ENCODE measurements at places on chromosomes 12 and 14. TPM values are rescaled to one million over a fixed set of nuclear protein-coding genes. Genes with fewer than 3 reads are reported as not detected.

SLC10A1 gene
- total RNA-seq, result not detected

DNA sequence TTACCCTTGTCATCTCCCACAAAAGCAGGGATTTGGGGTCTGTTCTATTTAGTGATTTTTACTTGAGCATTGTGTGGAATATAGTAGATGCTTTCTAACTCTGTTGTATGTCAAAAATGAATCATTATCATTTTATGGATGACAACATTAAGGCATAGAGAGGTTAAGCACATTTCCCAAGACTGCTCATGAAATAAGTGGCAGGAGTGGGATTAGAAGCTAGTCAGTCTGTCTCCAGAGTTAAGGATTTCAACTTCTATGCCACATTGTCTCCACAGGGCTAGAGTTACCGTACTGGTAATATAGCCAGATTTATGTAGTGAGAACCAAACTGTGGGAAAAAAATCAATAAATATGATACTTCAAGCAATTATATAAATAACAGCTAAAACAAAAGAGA lies 170.6 kb upstream of the DCN start:
- H3K36me3 ChIP-seq, result no peaks in the 10 kb centered on the region
- no peak overlapping the region for H3K4me3 ChIP-seq
- no peak for DNase-seq
- H3K27ac ChIP-seq, result no peak overlapping the region

- H3K4me3 ChIP-seq, result no peak overlapping the region
- no peaks in the 10 kb centered on the region for H3K27me3 ChIP-seq
- no peaks in the 10 kb centered on the region for H3K4me1 ChIP-seq
- no peak for DNase-seq
Observed at GRCh38 chr14:101939646-101940170, 24.7 kb upstream of the DYNC1H1 start.

- DNase-seq, result peak; percentile 3
- no peaks in the 10 kb centered on the region for H3K36me3 ChIP-seq
- no peak overlapping the region for H3K4me3 ChIP-seq
- H3K27me3 ChIP-seq, result peaks cover 99% of the 10 kb centered on the region
Observed at GRCh38 chr12:4446335-4446734, 720 bp upstream of the FGF6 start.

TAS2R19 gene
- total RNA-seq, result 3.3 TPM

- H3K36me3 ChIP-seq, result no peaks in the 10 kb centered on the region
- H3K4me1 ChIP-seq, result no peaks in the 10 kb centered on the region
Observed at GRCh38 chr12:24743941-24744793, 204.7 kb downstream of the BCAT1 start.

DNA sequence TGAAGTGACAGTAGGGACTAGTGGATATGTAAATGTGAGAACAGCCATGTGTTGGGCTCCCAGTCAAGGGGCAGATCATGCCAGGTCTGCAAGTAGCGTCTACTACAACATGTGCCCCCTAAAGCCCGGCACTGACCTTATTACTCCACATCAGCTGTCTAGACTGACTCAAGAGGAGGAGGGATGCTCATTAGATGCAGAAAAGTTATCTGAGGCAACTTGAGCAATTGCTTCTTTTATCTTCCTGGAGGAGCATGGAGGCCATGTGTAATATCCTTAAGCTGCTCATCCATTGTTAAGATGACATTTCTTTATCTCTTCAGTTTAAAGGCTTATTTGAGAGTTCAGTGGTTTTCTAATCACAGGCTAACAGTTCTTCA lies 404.7 kb upstream of the FLRT2 start:
- no peak overlapping the region for H3K27ac ChIP-seq

SLC25A47 gene
- not detected for total RNA-seq

TPPP2 gene
- total RNA-seq, result not detected

- no peak overlapping the region for H3K27ac ChIP-seq
- peaks cover 30% of the 10 kb centered on the region for H3K36me3 ChIP-seq
- no peak overlapping the region for H3K4me3 ChIP-seq
Observed at GRCh38 chr12:45986641-45987339, 3.6 kb downstream of the SCAF11 start.

DNA sequence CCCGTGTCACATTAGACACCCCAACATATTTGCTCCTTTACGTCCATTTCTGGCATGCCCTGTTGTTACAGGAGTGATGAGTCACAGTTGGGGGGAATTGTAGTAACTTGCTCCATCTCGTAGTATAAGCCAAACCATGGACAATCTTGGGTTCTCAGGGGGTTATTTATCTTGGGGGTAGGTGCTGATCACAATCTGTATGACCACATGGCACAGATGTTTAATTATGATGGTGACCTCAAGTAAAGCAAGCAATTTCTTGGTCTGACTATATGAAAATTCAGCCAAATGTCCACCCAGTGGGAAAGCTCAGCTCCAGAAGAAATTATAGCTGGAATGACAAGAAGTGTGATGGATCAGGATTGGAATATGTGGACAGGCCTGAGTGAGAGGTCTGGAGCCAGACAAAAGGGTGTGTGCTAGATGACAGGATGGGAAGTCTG lies 32.1 kb upstream of the STON2 start:
- no peak overlapping the region for H3K27ac ChIP-seq
- no peak overlapping the region for H3K4me3 ChIP-seq
- H3K4me1 ChIP-seq, result 0 out of 2 replicates have a peak, but pooled peaks cover 4% of the 10 kb centered on the region
- H3K27me3 ChIP-seq, result no peaks in the 10 kb centered on the region

DNA sequence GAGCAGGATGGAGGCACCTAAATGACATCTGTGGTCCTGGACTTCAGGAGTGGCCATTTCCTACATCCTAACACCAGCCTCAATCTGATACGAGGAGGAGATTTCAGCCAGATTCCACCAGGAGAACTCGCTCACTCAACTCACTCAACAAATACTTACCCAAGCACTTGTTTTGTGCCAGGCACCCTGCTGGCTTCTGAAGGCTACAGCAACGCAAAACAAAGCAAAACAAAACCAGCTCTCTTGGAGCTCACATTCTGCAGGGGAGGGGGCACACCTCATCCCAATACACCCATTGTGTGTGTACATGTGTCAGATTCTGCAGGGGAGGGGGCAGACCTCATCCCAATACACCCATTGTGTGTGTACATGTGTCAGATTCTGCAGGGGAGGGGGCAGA lies 144.8 kb downstream of the PIWIL1 start:
- H3K4me3 ChIP-seq, result no peak overlapping the region
- H3K27ac ChIP-seq, result no peak overlapping the region
- no peaks in the 10 kb centered on the region for H3K36me3 ChIP-seq

DNA sequence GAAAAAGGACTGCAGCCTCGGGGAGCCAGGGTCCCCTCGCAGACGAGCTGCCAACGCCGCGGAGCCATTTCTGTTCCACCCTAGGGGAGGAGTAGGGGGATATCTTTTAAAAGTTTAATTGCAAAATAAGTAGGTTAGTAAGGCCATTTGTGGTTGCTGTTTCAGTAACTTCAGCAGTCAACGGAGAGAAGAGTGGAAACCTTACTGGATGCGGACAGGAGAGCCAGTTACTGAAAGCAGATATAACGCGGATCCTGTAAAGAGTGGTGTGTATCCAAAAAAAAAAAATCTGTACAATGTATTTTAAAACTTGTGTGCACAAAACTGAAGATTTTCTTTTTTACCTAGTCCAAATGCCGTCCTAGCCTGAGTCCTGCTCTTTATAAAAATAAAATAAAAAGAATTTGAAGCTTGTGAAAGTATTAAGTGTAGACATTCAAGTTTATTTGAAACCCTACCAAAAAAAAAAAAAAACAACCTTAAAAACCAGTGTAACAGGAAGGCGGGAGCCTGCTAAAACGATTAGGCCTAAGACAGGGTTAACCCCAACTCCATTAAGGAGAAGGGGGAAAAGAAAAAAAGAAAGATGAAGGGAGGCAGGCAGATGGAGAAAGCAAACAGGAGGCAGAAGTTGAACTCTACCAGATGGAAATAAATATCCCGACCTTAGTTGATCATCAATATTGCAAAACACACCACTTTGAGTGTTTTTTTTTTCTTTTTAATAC lies 1.0 kb upstream of the BTG1 start:
- no peaks in the 10 kb centered on the region for H3K27me3 ChIP-seq
- peak overlapping the region; percentile 86 for H3K4me3 ChIP-seq
- peak overlapping the region; percentile 68 for H3K27ac ChIP-seq

RTN1 gene
- not detected for total RNA-seq

INHBE gene
- total RNA-seq, result 0.73 TPM

KLHL33 gene
- 0.11 TPM for total RNA-seq

GPR137C gene
- 1.2 TPM for total RNA-seq

DNA sequence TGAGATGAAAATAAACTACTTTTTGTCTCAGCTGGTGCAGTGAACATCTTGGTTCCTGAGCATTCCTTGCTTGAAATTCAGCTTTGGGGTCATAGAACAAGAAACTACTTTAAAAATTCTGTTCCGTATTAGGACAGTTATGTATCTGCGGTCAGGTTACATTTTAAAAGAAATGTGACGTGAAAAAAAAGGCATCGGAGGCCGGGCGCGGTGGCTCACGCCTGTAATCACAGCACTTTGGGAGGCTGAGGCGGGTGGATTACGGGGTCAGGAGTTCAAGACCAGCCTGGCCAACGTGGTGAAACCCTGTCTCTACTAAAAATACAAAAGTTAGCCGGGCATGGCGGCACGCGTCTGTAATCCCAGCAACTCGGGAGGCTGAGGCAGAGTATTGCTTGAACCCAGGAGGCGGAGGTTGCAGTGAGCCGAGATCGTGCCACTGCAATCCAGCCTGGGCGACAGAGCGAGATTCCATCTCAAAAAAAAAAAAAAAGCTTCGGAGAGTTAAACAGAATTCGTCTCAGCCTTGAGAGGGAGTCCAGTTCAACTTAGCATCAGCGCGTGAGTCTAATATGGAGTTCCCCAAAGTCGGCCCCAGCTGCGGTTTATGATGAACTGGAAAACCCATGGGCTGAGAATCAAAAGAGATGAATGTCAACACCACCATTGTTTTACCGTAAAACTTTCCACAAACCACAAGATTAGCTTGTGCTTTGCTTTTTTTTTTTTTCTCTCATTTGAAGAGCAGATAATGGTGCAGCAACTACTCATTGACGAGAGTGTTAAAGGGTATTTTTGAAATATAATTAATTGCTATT lies 2.1 kb upstream of the SLC2A13 start:
- H3K27me3 ChIP-seq, result no peaks in the 10 kb centered on the region
- H3K36me3 ChIP-seq, result no peaks in the 10 kb centered on the region
- H3K27ac ChIP-seq, result no peak overlapping the region
- H3K4me3 ChIP-seq, result peak overlapping the region; percentile 84
- DNase-seq, result no peak

MYO1H gene
- total RNA-seq, result not detected

- no peak for DNase-seq
- no peaks in the 10 kb centered on the region for H3K36me3 ChIP-seq
- no peak overlapping the region for H3K4me3 ChIP-seq
Observed at GRCh38 chr12:117629454-117629853, 268.0 kb upstream of the NOS1 start.

DNA sequence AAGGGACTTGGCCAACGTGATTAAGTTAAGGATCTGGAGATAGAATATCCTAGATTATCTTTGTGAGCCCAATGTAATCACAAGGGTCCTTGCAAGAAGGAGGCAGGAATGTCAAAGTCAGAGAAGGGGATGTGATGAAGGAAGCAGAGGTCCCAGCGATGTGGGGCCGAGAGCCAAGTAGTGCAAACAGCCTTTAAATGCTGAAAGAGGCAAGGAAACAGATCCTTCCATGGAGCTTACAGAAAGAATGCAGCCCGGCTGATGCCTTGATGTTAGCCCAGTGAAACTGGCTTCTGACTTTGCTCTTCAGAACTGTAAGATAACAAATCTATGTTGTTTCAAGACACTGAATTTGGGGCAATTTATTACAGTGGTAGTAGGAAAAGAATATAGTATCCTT lies 74.9 kb downstream of the NEDD1 start:
- no peak overlapping the region for H3K4me3 ChIP-seq
- no peaks in the 10 kb centered on the region for H3K36me3 ChIP-seq
- DNase-seq, result no peak

POP5 gene
- total RNA-seq, result 26.5 TPM

DNA sequence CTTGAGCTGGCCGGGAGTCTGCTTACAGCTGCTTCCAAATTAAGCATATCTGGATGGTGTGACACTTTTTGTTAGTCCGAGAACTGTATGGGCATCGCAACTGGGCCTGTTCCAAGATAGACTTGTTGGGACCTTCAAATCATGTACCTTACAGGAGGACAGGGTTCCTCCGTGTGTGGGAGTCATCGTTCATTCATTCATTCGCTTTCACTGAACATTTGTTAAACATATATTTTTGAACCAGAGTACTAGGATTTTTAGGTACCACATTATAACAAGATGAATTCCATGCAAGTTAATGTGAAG lies 387 bp upstream of the IPO8 start:
- H3K27ac ChIP-seq, result no peak overlapping the region
- DNase-seq, result no peak
- no peaks in the 10 kb centered on the region for H3K27me3 ChIP-seq
- H3K36me3 ChIP-seq, result no peaks in the 10 kb centered on the region
- H3K4me1 ChIP-seq, result peaks cover 19% of the 10 kb centered on the region

DNA sequence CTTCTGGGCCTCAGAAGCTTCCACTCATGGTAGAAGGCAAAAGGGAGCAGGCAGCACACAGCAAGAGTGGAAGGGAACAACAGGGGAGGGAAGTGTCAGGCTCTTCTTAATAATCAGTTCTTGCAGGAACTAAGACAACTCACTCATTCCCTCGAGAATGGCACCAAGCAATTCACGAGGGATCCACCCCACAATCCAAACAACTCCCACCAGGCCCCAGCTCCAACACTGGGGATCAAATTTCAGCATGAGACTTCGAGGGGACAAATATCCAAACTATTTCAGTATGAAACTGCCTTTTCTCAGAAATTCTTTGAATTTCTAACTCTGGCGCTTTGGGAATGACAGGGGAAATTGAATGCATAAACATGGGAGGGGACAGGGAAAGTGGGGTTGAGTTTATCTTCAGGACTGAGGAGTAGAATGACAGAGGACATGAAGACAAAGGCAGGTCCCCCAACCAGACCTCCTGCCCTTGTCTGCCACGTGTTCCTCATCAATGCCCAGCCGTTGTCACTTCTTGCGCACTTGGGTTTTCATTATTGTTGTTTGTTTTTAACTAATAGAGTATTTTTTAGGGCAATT lies 24.6 kb upstream of the APOF start:
- no peak overlapping the region for H3K4me3 ChIP-seq
- no peaks in the 10 kb centered on the region for H3K36me3 ChIP-seq
- 0 out of 2 replicates have a peak, but pooled peaks cover 8% of the 10 kb centered on the region for H3K4me1 ChIP-seq
- DNase-seq, result no peak

PDZRN4 gene
- not detected for total RNA-seq

- H3K4me3 ChIP-seq, result no peak overlapping the region
- no peak overlapping the region for H3K27ac ChIP-seq
- no peaks in the 10 kb centered on the region for H3K27me3 ChIP-seq
- H3K36me3 ChIP-seq, result no peaks in the 10 kb centered on the region
- DNase-seq, result no peak
Observed at GRCh38 chr12:92331383-92331782, 185.7 kb upstream of the BTG1 start.

All from PC-9 (cell line).